Testis (tissue), 5 donors: ENCODE measurements at places on chromosomes 7 and 10. TPM values are rescaled to one million over a fixed set of nuclear protein-coding genes. Genes with fewer than 3 reads are reported as not detected.

DNA sequence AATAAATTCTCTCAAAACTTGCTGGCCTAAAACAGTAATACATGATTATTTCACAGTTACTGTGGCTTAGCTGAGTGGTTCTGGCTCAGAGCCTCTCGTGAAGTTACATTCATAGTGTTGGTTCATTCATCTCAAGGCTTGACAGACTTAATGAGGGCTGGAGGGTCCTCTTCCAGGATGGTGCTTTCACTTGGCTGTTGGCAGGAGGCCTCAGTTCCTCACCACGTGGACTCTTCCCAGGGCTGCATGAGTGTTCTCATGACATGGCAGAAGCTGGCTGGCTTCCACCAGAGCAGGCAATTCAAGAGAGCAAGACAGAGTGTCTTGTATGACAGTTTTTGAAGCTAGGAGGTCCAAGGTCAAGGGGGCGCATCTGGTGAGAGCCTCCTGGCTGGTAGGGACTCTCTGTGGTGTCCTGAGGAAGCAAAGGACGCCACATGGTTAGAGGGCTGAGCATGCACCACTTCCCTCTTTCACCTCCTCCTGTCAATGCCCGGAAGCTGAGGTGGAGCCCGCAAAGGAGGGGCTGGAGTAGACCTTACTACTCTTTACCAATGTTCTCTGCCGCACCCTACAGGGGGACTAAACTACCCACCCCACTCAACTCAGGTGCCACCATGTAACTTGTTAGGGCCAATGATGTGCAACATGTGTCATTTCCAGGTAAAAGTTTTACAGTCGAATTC, 58.2 kb upstream of the YAE1 start:
- H3K4me3 ChIP-seq: no peak overlapping the region
- H3K27me3 ChIP-seq: no peaks in the 10 kb centered on the region
- no peaks in the 10 kb centered on the region for H3K36me3 ChIP-seq
- no peak overlapping the region for H3K27ac ChIP-seq

- no peak overlapping the region for H3K4me3 ChIP-seq
- H3K27me3 ChIP-seq: no peaks in the 10 kb centered on the region
- DNase-seq: no peak
- H3K36me3 ChIP-seq: no peaks in the 10 kb centered on the region
Observed at GRCh38 chr10:100876585-100877460, 35.9 kb upstream of the SLF2 start.

- no peaks in the 10 kb centered on the region for H3K36me3 ChIP-seq
- H3K4me3 ChIP-seq: no peak overlapping the region
- H3K27me3 ChIP-seq: no peaks in the 10 kb centered on the region
- no peaks in the 10 kb centered on the region for H3K4me1 ChIP-seq
Observed at GRCh38 chr7:118621810-118622360, 397.4 kb downstream of the ANKRD7 start.

DNA sequence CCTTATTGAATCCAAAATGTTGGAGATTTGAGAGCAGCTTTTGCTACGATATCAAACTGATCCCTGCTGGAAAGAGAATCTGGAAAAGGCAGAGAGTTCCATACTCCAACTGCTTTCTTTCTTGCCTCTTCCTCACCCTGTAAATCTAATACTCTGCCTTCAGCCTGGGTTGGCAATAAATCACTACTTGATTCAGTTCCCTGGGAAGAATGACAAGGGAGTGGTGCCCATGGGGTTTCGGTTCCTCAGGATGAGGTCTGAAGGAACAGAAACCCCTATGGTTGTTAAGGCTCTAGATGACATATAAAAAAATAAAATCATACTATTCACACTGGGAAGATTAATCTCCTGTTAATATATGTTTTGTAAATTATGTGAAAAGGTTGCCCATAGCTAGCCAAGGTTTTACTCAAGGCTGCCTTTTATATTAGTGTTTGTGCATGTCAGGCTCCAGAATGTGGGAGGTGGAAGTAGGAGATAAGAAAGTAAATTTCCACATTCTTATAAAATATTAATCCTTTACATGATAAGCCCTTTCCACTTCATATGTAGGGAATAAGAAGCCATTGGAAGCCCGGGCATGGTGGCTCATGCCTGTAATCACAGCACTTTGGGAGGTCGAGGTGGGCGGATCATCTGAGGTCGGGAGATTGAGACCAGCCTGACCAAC, 106.2 kb upstream of the CACNA2D1 start:
- no peak overlapping the region for H3K4me3 ChIP-seq
- no peaks in the 10 kb centered on the region for H3K4me1 ChIP-seq
- no peaks in the 10 kb centered on the region for H3K27me3 ChIP-seq
- no peaks in the 10 kb centered on the region for H3K36me3 ChIP-seq

DNA sequence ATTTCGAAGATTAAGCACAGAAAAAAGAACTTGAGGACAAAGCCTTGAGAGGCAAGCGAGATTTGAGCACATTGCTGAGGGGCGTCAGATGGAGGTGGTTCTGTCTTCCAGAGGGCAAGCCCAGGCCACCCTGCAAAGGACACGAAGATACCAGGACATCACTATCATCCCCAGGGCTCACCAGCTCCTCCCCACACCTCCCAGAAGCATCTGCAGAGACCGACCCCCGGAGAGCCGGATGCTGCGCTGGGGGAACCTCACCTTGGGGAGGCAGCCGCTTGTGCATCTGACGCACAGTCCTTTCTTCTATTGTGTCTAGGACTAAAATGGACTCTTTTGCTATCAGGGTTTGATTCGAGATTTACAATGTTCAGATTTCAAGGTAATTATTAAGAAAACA, 259.7 kb downstream of the DNAJB6 start:
- no peak overlapping the region for H3K4me3 ChIP-seq
- no peak for DNase-seq
- H3K27me3 ChIP-seq: no peaks in the 10 kb centered on the region
- no peaks in the 10 kb centered on the region for H3K4me1 ChIP-seq
- no peak overlapping the region for H3K27ac ChIP-seq

The ZNF804B gene
- total RNA-seq: 0.43 TPM

DNA sequence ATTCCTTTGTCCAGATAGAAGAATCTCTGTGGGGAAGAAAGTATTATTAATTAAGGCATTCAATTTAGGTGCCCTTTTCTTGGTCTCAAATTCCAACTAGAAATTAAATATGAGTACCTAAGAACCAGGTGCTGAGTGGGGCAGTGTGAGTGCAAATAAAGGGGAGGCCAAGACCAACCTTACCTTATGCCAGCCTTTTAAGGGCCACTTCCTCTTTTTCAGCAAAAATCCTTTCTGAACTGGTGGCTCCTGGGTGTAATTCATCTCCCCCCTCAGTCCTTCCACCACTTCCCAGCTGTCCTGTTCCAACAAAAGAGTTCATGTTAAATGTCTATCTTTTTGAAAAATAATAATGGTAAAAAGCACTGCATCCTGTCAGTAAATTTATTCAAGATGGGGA, 108.2 kb downstream of the OSBPL3 start:
- H3K27me3 ChIP-seq: no peaks in the 10 kb centered on the region
- no peaks in the 10 kb centered on the region for H3K36me3 ChIP-seq
- no peak overlapping the region for H3K4me3 ChIP-seq
- DNase-seq: no peak

The PDLIM1 gene
- 23.5 TPM for total RNA-seq

- no peaks in the 10 kb centered on the region for H3K36me3 ChIP-seq
- H3K4me1 ChIP-seq: peaks cover 9% of the 10 kb centered on the region
- no peak overlapping the region for H3K4me3 ChIP-seq
- H3K27me3 ChIP-seq: no peaks in the 10 kb centered on the region
Observed at GRCh38 chr10:36493516-36493880, 631.9 kb upstream of the ANKRD30A start.

The CLRN3 gene
- not detected for total RNA-seq

DNA sequence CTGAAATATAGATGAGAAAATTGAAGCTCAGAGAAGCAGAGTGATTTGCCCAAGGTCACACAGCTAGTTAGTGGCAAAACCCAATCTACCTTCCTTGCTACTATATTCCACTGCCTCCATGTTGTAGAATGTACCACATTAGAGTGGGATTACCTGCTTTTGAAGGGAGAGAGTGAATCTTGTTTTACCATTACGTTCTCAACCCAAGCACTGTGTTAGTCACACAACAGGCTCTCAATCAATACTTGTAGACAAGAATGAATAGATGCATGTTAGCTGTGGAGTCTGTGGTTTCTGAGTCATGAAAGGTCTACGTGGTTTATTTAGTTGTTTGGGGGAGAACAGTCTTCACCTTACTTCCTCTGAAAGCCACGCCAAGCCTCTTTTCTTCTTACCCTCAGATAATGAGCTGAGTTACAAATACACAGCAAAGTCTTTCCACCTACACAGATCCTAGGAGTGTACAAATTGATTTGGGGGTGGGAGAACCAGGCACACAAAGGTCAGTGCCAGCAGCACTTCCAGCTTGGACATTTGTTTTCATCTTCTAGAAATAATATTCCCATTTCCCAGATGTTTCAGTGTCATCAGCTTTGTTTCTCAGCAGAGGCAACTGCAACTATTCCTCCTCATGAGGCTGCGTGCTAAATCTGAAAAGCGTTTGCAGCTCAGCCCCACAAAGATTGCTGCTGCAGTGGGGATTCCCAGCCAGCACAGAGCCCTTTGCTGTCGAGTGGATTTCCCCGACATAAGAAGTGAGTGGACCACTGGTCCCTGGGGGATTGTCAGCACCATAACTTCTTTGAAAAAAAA, 71.5 kb upstream of the ADO start:
- H3K27ac ChIP-seq: no peak overlapping the region
- H3K4me3 ChIP-seq: no peak overlapping the region
- no peaks in the 10 kb centered on the region for H3K36me3 ChIP-seq
- no peaks in the 10 kb centered on the region for H3K4me1 ChIP-seq

GRCh38 chr7:70669854-70670253, 462.1 kb upstream of the GALNT17 start:
- H3K27me3 ChIP-seq: no peaks in the 10 kb centered on the region
- DNase-seq: no peak
- no peak overlapping the region for H3K27ac ChIP-seq
- no peaks in the 10 kb centered on the region for H3K4me1 ChIP-seq
- no peaks in the 10 kb centered on the region for H3K36me3 ChIP-seq

The TMEM236 gene
- 0.43 TPM for total RNA-seq

The FAM24B gene
- 12.6 TPM for total RNA-seq

The MCM10 gene
- 5.3 TPM for total RNA-seq

- no peaks in the 10 kb centered on the region for H3K4me1 ChIP-seq
- H3K27me3 ChIP-seq: no peaks in the 10 kb centered on the region
- no peak overlapping the region for H3K27ac ChIP-seq
- H3K4me3 ChIP-seq: no peak overlapping the region
Observed at GRCh38 chr7:95950698-95951097, 178.3 kb downstream of the DYNC1I1 start.

DNA sequence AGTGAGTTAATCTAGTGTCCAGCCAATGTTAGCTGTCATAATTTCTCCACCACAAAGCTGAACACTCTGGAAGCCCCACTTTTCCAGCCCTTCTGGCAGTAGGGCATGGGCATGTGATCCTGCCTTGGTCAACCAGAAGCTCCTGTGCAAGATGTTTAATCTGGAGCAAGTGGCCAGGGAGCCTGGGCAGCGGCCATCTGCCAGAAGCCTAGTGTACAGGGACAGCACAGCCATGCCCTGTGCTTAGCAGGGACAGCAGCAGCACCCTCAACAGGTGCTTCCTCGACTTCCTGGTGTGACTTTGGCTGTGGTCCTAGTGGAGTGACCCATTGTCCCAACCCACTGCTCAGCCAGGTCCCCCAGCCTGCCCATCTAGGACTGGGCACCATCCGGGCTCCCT, 10.3 kb downstream of the RBP3 start:
- DNase-seq: no peak
- H3K4me3 ChIP-seq: no peak overlapping the region
- no peaks in the 10 kb centered on the region for H3K36me3 ChIP-seq
- H3K27ac ChIP-seq: no peak overlapping the region
- no peaks in the 10 kb centered on the region for H3K4me1 ChIP-seq
- no peaks in the 10 kb centered on the region for H3K27me3 ChIP-seq

GRCh38 chr7:74283858-74284447, 5.3 kb upstream of the CLIP2 start:
- H3K4me3 ChIP-seq: no peak overlapping the region
- peaks cover 18% of the 10 kb centered on the region for H3K4me1 ChIP-seq
- no peaks in the 10 kb centered on the region for H3K27me3 ChIP-seq
- no peaks in the 10 kb centered on the region for H3K36me3 ChIP-seq
- no peak for DNase-seq

The FEZF1 gene
- total RNA-seq: 3.1 TPM

- no peak for DNase-seq
- H3K27me3 ChIP-seq: no peaks in the 10 kb centered on the region
- no peak overlapping the region for H3K4me3 ChIP-seq
Observed at GRCh38 chr7:136514776-136515175, 353.7 kb upstream of the CHRM2 start.
